Activated CD4-positive, alpha-beta T cell treated with anti-CD3 and anti-CD28 coated beads, Interleukin-2, amount 50 U/mL, for 48 hours (primary cell): ENCODE measurements at places on chromosomes 5 and 9.

DNA sequence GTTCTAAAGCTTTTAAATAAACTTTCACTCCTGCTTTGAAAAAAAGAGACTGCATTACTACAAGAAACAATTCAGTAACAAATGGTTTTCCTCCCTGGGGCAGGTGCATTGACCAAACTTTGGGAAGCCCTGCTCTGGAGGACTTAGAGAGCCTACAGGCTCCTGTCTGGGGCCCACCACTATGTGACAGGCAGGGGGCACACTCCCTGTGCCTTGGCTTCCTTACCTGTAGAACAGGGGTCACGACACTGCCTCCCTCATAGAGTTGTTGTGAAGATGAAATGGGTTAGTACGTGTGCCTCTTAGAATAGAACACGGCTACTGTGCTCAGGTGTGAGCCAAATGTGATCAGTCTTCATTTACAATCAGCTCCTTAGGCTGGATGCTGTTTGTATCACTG, 130.1 kb downstream of the GPBP1 start:
- no peak for DNase-seq

DNA sequence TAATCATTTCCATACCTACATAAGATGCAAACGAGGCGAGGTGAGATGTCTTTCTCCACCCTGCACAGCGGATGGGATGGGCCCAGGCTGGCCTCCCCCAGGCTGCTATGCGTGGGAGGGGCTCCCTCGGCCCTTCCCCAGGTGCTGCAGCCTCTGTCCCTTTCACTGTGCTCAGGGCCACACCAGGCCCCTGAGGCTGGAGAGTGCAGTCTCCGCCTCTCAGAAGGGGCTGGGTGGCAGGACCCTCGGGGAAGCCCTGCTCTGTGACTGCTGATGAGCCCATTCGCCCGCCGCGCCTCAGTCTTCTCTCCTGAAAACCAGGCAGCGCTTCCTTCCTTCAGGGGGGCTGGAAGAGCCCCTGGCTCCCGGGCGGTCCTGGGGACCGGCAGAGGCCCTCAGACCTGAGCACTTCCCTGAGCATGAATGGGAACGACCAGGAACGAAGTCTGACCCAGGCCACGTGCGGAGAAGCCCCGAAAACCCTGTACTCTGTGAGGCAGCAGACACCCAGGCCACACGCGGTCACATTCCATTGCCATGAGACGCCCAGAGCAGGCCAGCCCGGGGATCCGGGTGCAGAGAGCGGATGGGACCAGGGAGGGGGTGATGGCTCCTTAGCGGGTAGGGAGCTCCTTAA, 21.9 kb upstream of the NOTCH1 start:
- no peak for DNase-seq

DNA sequence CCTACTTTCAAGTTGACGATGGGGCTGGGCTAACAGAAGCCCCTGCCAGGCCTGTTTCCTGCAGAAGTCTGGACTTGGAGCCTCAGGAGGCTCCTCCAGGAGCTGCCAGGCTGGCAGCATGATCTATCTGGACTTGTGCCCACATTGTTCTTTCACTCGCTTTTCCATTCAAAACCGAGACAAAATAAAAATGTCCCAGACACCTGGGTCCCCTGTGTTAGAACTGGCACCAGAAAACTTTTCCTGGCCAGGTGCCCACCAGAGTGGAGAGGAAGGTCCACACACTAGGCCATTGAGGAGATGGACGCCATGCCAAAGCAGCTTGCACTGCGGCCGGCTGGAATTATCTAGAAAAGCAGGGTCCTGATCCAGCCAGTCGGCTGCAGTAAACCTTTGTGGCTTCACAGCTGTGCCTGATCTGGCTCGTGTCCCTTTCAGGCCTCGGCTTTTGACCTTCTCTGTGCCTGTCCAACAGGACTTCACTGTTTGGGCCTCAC, 78.2 kb downstream of the GCNT1 start:
- DNase-seq: no peak

GRCh38 chr9:125996791-125997190, 249.6 kb downstream of the PBX3 start:
- DNase-seq: no peak

DNA sequence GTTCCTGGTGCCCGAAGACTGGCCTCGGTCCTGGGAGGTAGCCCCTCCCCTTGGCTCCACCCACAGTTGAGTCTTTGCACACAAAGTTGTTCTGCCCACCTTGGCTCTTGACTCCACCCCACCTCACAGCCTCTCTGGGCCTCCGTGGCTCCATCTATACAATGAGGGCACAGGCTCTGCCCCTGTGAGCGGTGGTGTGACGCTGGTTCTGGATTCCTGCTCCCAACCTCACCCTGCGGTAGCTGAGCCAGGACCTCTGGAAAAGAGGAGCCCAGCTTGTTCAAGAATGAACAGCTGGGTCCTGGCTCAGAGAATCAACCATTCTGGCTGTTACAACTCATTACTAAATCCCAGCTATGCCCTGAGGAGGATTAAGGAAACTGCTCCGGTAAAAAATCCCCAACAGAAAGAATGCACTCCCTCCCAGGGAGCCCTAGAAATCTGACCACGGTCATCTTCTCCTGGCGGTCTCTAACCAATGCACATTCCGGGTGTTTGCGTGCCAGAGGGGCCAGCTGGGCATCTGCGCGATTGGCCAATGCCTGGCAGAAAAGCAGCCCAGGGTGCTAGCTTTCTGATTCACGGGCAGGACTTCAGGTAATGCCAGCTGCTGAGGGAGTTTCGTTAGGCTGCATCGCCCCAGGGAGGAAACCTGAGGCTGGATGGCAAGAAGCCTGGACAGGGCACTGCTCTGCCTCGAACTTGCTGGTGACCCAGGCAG, 9.9 kb upstream of the GRHPR start:
- no peak for DNase-seq
